ENCODE measurements at places on chromosomes 2 and 18. TPM values are rescaled to one million over a fixed set of nuclear protein-coding genes. Genes with fewer than 3 reads are reported as not detected.

GULP1 gene
- total RNA-seq = 15.9 TPM

ZEB2 gene
- 28.2 TPM for total RNA-seq

QPCT gene
- 28.8 TPM for total RNA-seq

DSG3 gene
- total RNA-seq = not detected

ST6GAL2 gene
- total RNA-seq = 39.5 TPM
